ENCODE measurements at places on chromosomes 3 and 15. TPM values are rescaled to one million over a fixed set of nuclear protein-coding genes. Genes with fewer than 3 reads are reported as not detected.

STAB1 gene
- 0.16 TPM for total RNA-seq

DNA sequence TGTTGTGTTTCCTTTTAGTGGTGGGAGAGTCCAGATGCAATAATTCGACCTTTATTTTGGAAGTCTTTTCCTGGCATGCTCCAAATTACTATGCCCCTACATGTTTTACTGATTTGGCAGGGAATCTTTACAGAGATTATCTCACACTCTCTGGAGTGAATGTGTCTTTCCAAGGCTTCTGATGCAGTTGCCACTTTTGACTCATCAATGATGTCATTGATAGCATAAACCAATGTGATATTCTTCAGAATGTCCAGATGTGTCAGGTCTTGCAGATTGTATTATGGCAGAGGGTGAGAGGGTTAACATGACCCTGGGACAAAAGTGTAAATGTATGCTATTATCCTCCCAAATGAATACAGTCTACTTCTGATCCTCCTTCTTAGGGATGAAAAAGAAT lies 9.7 kb downstream of the RTP4 start:
- no peaks in the 10 kb centered on the region for H3K36me3 ChIP-seq
- H3K27me3 ChIP-seq, result no peaks in the 10 kb centered on the region
- no peak for DNase-seq
- H3K4me1 ChIP-seq, result peaks cover 6% of the 10 kb centered on the region

CCR3 gene
- total RNA-seq, result not detected

GRCh38 chr3:79247725-79248043 lies 520.1 kb downstream of the ROBO1 start:
- no peak overlapping the region for H3K4me3 ChIP-seq
- H3K27me3 ChIP-seq, result no peaks in the 10 kb centered on the region
- H3K27ac ChIP-seq, result peak overlapping the region; percentile 52
- H3K4me1 ChIP-seq, result peaks cover 6% of the 10 kb centered on the region
- H3K36me3 ChIP-seq, result no peaks in the 10 kb centered on the region
- no peak for DNase-seq
